Trophoblast cell (in vitro differentiated cells and primary cell): ENCODE measurements at places on chromosomes 7 and 10.

- DNase-seq = no peak
Measured at GRCh38 chr7:44978511-44979366, at the start of gene MYO1G. TSS of gene MYO1G (minus strand) at chr7:44979015. CDS start at chr7:44978961, 54 bp downstream.

- DNase-seq = peak; percentile 69
Measured at GRCh38 chr7:96729820-96730219, 20.2 kb upstream of the SEM1 start.

DNA sequence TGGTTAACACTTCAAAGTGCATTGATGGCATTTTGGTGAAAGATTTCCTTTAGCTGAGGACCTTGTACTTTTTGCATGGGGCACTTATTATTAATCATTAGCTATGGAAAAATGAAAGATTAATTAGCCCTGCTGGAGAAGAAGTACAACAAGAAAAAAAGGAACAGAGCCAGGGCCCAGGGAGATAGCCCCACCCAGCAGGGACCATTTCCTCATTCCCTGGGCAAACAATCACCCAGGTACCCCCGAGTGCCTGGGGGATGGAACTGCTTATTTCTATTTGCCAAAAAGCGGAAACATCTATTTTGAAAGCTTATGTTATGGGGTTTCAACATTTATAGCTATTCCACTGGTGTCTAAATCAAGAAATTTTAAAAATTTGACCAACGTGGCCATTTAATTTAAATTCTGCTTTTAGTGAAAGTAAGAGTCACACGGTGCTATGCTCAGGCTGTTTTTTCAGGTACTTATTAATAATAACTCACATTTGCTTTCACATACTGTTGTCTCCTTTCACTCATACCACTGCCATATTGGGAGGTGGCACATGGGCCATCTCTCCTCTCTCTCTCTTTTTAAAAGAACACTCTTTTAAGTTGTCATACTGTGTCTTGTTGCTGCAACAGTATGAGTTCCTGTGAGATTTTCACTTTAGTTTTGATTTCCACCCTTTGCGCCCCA, 143.6 kb upstream of the KIF5B start:
- DNase-seq = no peak

DNA sequence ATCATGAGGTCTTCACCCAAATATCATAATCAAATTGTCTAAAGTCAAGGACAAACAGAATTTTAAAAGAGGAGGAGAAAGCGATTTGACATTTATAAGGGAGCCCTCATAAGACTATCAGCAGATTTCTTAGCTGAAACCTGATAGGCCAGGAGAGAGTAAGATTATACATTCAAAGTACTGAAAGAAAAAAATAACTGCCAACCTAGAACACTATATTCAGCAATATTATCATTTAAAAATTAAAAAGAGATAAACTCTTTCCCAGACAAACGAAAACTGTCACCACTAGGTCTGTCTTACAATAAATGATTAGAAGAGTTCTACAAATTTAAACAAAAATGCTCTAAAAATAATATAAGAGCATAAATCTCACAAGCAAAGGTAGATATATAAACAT, 154.1 kb upstream of the TMEM106B start:
- DNase-seq = no peak

DNA sequence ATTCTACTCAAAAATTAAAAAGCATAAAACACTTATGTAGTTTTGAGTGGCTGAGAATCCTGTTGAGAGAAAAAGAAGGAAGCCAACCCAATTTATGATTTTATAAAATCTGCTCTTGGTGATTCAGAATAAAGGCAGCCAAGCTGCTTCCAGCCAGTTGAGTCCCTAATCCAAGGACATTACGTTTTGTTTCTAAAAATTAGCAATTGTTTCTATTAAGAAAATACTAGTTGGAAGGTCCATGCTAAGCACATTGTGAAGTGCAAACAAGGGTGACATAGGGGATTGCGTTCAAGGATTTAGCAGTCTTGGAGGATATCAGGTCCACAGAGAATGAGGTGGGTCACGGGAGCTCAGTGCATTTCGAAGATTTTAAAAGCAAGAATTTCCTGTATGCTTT, 987.7 kb downstream of the TYW1 start:
- no peak for DNase-seq

GRCh38 chr7:85023066-85023712, 163.7 kb downstream of the SEMA3D start:
- DNase-seq = peak; percentile 85

DNA sequence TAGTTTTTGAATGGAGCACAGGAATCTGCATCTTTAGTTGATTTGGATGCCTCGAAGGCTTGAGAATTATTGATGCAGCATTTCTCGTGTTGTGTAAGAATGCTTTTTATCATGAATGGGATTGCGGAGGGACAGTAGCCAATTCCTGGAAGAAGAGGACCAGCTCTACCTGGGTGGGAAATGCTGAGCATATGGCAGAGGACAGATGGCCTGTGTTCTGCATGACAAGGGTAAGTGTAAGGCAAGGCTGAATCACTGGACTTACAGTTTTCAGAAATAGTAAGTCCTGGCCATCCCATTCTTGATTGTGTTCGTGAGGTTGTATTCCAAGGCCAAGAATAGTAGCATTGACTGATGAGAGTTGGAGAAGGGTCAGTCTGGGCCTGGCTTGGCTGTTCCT, 15.9 kb downstream of the RP9 start:
- no peak for DNase-seq

DNA sequence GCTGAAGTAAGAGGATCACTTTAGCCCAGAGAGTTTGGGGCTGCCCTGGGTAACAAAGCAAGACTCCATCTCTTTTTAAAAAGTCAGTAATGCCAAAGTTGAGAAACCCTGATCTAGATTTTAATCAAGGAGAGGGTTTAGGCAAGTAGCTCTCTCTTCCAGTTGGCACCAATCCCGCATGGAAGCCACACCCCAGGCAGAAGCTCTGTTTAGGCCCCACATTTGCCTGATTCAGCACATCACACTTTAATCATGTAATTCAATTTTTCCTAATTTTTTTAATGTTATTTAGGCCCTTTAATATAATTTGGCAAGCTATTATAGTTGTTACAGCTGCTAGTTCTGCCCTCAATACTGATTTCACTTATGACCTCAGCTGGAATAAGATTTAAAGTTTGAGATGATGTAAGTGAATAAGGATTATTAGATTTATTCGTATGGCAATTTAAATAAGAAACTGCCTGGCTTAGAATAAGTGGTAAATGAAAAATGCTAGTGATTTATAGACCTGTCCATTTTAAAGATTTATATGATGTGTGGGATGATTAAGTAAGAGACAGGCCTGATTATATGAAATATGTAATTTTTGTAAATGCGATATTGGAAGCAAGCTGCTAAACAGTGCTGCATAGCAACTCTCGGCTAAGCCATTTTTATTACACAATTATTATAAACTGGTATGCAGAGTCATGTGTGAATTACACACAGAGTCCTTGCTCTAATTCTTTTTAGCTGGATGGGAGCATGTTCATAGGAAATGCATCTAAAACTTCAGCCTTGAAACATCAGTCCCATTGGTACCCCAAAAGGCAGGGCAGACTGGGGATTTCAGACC, 80.2 kb upstream of the NFE2L3 start:
- DNase-seq = no peak

GRCh38 chr7:80445351-80445750, 66.5 kb downstream of the GNAT3 start:
- no peak for DNase-seq

- DNase-seq = no peak
Measured at GRCh38 chr7:35025369-35025870, 11.9 kb downstream of the DPY19L1 start.

DNA sequence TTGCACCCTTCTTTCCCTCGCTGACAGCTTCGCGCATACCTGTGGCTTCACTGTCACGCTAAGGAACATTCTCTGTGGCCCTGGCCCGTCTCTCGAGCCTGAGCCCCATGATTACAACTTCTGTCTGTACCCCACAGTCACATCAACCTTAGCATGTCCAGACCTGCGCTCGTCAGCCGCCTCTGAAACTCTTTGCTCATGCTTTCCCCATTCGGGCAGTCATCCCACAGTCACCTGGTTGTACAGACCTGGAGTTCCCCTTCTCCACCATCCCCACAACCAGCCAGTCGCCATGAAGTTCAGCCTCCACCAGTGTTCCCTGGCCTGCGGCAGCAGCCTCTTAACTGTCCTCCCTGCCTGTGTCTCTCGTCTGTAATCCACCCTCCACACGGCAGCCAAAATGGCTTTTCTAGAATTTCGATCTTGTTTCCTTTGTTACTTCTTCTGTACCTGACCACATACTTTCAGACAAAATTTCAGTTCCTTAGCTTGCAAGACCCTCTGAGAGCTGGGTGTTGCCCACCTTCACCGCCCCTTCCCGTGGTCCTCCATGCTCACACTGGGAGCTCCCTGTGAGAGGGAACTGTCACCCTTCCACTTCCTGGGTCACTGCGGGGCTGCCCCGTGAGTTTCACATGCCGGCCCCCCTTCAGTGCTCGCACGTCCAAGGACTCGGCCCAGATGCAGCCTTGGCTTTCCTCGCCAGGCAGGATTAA, 229.2 kb downstream of the CELF2 start:
- no peak for DNase-seq

DNA sequence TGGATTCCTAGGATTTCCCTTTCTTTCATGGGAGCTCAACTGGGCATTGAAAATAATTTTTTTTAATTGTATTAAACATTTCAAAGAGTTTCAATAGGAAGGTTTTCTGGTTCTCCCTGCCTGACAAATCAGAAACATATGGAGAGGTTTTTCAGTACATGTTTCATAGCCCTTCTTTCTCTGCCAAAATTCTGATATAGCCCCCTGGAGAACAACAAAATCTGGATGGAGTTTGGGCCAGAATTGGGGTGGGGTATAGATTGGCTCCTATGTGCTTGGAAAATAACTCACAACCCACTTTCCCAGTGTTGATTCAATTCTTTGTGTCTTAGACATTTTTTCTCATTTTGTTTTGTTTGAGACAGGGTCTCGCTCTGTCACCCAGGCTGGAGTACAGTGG, 24.6 kb upstream of the EIF4H start:
- DNase-seq = no peak

DNA sequence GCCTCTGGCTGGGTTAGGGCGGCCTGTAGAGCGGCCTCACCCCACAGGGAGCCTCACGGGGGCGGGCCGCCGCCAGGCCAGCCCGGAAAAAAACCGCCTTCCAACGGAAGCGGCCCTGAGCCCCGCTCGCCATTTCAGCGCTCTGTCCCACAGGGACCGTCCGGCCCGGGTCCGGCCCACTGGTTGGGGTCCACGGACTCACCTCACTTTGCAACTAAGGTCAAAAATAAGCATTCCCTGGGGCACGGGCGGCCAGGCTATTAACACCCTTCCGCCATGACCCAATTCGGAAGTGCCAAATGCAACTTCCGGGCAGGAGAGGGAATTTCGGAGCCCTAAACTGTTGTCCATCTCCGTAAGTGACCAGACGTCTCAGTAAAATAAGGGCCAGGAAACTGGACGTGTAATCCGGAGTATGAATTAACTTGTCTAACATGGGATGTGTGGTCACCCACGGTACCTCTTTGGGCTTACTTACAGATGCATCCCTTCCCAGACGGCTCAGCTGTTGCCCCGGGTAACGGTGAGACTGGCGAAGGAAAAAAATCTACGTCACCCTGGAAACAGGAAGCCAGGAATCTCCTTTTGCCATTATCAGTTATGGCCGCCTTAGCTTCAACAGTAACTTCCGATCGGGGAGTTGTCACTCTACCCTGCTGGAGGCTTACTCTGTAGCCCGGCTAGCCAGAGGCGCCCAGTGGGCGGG, at the start of gene BBIP1:
Gene BBIP1 (minus strand): TSS at position 538 of the 706 bp plus-strand sequence. CDS start 1,023 bp downstream, outside the sequence.
- DNase-seq = peak; percentile 100

- no peak for DNase-seq
Measured at GRCh38 chr10:129924375-129925085, 39.5 kb downstream of the EBF3 start.

DNA sequence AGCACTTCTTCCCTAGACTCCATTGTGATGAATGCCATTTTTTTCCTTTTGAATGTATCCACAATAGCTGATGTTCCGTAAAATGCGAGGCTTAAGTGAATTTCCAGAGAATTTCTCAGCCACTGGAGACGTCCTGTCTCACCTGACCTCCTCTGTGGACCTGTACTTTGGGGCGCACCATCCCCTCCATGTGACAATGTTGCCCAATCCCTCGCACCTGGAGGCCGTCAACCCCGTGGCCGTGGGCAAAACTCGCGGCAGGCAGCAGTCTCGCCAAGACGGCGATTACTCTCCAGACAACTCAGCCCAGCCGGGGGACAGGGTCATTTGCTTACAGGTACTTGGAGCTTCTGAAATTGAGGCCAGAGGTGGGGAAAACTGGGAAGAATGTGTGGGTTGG, 20.2 kb downstream of the DHTKD1 start:
- DNase-seq = no peak

DNA sequence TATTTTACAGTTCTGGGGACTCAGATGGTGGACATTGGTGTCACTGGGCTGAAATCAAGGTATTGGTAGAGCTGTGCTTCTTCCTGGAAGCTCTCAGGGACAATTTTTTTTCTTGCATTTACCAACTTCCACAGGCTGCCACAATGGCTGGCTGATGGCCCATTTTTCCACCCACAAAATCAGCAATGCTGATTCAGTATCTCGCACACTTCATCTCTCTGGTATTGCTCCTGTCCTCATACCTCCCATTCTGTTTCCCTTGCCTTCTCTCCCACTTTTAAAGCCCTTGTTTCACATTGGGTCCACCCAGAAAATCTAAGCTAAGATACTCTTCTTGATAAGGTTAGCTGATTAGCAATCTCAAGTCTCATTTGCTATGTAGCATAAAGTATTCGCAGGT, 530.9 kb upstream of the POM121L12 start:
- no peak for DNase-seq

DNA sequence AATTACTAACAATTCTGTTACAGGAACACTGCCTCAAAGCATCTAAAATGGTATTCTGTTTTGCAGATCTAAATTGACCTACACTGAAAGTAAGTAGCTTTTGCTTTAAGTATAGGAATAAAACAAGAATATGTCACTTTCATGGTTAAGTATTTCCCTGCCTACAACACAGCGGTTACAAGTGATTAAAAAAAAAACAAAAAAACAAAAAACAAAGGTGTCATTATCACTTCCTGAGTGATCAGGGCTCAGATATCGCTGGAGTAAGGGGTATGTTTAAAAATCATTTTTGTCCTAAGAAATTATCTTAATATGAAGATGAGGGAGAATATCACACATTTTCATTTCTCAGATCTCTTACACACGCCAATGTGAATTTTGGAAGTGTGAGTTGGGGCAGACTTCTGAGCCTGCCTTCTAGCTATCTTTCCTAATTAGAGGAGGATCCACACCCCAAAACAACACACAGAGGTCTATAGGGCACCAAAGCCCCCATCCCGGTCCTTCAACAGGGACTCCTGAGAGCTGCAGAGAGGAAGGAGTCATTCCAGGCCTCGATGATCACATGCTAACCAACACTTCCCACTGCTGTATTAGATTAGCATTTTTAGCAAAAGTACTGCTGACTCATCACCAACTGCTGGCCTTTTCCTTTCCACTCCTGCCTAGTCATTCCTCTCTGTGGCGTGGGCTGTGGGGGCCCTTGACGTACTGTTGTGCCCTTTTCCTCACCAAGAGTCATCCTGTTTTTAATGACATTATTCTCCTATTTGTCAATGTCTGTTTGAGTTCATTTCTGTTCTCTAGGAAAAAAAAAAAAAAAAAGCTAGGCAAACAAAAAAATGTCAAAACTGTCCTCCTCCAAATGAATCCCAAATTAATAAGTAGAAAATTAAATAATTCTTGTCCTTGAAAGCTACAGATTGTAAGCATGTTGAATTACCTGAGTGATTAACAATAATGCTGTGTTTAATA, 31.2 kb downstream of the PRTFDC1 start:
- peak; percentile 39 for DNase-seq
